Esophagus squamous epithelium (tissue), 5 donors: ENCODE measurements at places on chromosomes 5 and 9.

GRCh38 chr5:154830596-154830995, 19.8 kb downstream of the FAXDC2 start:
- no peak for DNase-seq

DNA sequence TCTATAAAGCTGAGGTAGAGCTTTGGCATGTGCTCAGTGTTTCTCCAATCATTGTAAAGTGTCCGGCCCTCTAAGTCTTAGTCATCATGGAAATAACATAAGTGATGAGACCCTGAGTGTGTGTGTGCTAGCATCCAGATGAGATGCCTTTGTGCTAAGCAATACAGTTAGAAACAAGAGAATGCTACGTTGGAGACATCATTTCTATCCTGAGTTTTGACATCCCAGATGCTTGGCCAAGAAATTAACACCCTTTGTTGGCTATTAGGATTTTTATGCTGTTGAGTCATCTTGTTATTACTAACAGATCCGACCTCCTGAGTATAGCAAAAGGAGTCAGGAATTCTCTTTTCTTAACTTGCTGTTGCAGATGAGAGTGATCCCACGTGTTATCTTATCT, 508.0 kb downstream of the GADD45G start:
- DNase-seq: no peak

DNA sequence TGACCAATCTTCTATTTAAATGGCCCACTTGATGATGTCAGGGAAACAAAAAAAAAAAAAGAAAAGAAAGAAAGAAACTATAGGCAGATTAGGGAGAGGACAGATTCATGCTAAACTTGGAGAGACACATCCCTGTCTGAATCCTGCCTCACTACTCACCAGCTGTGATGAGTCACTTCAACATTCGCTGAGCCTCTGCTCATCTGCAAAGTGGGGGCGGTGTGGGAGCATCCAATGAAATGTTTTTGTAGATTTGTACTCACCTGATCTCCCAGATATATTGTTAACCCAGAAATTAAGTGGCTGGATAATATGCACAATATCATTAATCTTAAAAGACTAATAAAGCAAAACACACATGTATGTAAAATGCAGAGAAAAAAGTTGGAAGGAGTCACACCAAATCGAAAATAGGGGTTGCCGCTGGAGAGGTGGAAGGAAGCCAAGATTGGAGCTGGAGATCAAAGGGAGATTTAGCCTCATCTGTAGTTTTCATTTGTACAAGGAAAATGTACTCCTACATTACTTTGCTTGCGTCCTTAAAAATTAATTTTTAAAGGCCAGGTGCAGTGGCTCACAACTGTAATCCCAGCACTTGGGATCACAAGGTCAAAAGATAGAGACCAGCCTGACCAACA, 17.0 kb upstream of the ERGIC1 start:
- DNase-seq: no peak

DNA sequence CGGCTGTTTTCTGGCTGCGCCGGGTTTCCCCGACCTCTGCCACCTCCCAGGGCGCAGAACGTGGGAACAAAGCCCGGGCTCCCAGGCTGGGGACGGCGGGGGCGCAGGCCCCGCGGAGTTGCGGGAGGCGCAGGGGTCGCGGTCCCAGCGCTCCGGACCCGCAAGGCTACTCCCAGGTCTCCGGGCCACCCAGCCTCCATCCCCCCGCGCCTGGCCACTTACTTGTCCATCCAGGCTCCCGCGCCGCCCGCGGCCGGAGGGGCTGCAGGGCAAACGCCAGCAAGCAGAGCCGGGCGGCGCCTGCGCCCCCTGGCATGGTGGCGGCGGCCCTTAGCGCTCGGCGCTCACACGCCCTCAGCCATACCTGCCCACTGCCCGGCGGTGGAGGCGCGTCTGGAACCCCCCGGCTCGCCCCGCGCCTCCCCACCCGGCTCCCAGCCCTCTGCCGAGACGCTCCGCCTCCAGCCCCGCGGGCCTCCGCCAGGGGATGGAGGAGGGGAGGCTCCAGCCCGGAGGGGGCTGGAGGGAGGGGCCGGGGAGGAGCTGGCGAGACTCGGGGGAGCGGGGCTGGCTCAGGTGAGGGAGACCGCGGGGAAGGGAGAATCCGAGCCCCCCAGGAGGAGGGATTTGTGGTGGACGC, at the start of gene ADAM19:
ADAM19 (minus strand) TSS at position 395 of the 640 bp plus-strand sequence; CDS start at position 316, 79 bp downstream.
- no peak for DNase-seq

DNA sequence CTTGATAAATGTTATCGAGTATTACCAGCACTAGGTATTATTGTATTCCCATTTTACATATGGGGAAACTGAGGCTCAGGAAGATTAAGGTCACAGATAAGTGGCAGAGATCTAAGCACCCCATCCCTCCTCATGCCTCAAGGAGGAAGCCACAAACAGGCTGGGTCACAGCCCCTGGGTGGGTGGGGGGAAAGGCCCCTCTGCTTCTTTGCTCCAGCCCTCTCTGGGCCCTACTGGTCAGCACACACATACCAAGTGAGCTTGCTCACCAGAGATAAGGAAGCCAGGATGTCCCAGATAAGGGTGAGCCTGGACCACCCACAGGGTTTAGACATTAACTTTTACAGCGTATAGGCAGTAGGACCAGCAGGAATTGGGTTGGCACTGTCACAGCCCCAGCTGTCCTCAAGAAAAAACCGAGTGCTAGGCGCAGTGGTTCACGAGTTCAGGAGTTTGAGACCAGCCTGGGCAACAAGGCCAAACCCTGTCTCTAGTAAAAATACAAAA, 45.3 kb downstream of the STK10 start:
- DNase-seq: no peak

GRCh38 chr5:93078082-93079038, 502.7 kb downstream of the NR2F1-AS1 start:
- no peak for DNase-seq

- DNase-seq: no peak
Measured at GRCh38 chr5:126998895-126999570, 31.3 kb downstream of the MARCHF3 start.

- DNase-seq: no peak
Measured at GRCh38 chr9:111463048-111463447, 21.1 kb downstream of the ECPAS start.

DNA sequence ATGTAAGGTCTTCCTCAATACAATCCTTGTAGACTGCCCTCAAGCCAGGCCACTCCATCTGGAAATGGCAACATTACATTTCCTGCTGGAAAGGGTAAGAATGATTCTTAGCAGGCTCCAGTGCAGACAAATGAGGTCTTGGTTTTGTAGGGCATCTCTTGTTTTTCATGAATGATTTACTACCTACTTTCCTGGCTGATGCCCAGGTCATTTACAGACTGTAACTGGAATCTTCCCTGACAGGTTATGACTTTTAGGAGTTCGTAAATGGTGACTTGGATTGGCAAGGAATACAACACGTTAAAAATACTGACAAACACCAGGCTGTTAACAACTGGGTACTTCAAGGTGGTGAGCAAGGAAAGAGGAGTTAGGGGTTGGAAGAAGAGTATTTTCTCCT, 510.5 kb upstream of the TNC start:
- no peak for DNase-seq

GRCh38 chr5:179815491-179816249, 5.0 kb upstream of the SQSTM1 start:
- no peak for DNase-seq

DNA sequence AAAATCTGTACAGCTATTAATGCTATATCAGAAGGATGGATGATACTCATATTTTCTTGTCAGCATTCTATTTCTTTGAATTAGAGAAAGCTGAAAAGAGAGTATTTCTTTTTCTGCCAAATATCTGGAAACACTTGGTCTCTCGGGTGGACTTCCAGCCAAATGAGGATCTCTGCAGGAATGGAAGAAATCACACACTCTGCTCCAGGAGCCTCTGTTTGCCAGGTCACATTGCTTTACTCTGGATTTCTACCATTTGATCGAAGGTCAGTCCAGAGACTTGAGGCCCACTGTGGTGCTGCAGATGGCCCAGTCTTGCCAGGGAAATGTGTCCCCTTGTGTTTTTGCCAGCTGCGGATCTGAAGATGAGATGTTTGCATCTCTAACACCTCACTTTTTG, 154.1 kb downstream of the PCSK1 start:
- no peak for DNase-seq
